Stimulated activated CD8-positive, alpha-beta memory T cell treated with anti-CD3 and anti-CD28 coated beads, Interleukin-12 subunit alpha, Interleukin-12 subunit beta, amount 100 ng/mL, for 4 hours (primary cell): ENCODE measurements at places on chromosomes 1 and 21.

GRCh38 chr1:202135221-202135721, 9.3 kb downstream of the ARL8A start:
- no peak for DNase-seq

DNA sequence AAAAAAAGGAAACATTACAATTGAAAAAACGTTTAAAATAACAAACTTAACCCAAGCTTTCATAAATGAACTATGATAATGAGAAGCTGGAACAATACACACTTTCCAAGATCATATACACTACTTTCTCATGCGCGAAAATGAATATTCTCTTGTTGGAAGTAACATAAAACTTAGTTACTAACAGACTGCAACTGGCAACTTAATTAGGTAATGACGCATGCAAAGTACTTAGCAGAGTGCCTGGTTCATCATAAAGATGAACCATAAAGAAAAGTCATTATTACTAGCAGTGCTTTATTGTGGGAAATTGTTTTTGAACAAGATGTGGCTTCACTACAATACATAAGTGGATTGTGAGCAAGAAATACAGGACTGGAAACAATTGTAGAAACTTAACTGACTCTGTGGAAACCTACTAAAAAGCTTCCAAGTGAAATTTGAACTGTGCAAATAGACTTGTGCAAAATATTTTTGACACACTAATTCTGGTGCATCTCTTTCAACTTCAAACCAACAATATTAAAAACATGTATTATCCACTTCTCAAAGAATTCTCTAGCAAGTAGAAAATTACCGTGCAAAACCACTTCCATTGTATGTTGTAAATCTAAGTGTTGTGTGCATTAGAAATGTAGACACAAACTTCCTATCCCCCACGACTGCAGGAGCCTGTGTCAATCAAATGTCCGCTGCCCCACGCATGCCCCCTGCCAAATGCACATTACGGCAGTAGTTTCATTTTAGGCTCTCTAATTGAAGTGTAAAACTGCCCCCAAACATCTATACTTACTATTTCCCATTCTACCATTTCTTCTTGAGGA, 2.0 kb downstream of the ARHGAP29 start:
- no peak for DNase-seq

GRCh38 chr1:202122639-202123335, at the start of gene GPR37L1:
Gene GPR37L1, plus strand, starts transcription at chr1:202122917. Its CDS starts 47 bp downstream, at chr1:202122964.
- no peak for DNase-seq

DNA sequence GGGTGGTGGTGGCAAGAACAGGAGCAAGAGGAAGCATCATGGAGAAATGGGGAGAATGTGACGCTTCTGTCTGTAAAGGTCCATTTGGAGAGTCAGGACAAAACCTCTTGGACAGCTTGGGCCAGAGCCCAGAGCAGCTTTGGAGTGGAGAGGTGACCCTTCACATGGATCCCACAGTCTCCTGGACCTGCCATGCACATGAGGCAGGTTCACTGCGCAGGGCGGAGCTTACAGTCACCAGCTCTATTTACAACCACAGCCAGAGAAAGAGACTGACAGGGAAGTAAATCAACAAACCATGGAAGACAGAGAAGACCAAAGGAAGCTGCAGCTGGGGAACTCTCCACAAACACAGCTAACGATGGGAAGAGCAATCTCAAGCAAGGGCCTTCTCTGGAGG, 828 bp upstream of the RGS8 start:
- DNase-seq = no peak

GRCh38 chr1:204583909-204584632, 67.9 kb downstream of the MDM4 start:
- DNase-seq = no peak

GRCh38 chr1:163115887-163116286, 46.7 kb downstream of the RGS4 start:
- DNase-seq = no peak

GRCh38 chr1:54623216-54624007, at the start of gene FAM151A:
Gene FAM151A, minus strand, starts transcription at chr1:54623525. Its CDS starts 130 bp downstream, at chr1:54623395.
- DNase-seq = no peak

DNA sequence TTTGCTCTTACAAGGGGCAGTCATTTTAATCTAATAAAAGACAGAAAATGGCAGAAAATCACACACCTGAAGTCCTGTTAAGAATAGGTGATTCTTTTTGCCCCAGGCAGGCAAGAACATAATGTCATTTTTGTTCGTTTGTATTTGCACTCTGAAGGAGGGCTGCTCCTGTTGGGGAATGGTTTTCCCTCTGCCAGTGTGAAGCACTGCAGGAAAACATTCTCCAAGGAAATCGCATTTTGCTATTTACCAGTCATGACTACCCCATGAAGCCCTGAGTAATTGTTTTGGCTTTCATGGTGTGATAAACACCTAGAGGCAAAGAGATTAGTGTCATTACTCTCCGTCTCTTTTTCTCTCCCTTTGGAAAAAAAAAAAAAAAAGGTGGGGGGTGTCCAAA, 345.5 kb downstream of the NTNG1 start:
- no peak for DNase-seq

DNA sequence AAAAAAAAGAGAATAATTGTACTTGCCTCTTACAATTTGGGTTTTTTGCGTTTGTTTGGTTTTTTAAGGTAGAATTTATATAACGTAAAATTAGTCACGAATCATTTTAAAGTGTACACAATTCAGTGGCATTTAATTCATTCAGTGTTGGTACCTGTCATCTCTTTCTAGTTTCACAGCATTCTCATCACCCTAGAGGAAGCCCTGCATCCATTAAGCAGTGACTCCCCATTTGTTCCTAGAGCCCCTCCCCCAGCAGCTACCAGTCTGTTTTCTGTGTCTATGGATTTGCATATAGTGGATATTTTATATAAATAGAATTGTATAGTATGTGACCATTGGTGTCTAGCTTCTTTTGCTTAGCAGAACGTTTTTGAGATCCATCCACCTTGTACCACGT, 233.2 kb upstream of the FMN2 start:
- DNase-seq = no peak

DNA sequence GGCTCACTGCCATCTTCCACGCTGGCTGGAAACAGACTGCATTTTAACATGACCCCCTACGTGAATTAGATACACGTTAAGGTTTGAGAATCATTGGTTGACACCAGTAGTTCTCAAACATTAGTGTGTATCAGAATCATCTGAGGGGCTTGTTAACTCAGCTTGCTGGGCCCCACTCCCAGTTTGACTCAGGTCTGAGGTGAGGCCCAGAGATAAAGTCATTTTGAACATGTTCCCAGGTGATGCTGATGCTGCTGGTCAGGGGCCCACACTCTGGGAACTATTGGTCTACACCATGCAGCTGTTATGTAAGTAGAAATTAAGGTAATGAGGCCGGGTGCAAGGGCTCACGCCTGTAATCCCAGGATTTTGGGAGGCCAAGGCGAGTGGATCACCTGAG, 1.3 kb downstream of the LSM10 start:
- no peak for DNase-seq

DNA sequence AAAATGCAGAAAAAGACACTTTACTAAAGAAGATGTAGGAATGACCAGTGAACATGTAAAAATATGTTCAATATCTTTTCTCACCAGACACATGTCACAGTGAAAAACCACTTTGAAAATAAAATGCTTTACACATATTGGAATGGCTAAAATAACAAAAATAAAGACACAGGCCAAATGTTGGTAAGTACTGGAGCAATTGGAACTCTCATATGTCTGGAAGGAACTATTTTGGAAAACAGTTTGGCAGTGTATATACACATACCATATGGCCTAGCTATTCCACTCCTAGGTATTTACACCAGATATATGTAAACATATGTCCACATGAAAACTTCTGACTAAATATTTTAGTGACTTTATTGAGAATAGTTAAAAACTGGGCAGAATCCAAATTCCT, 927.2 kb downstream of the BRINP3 start:
- no peak for DNase-seq

DNA sequence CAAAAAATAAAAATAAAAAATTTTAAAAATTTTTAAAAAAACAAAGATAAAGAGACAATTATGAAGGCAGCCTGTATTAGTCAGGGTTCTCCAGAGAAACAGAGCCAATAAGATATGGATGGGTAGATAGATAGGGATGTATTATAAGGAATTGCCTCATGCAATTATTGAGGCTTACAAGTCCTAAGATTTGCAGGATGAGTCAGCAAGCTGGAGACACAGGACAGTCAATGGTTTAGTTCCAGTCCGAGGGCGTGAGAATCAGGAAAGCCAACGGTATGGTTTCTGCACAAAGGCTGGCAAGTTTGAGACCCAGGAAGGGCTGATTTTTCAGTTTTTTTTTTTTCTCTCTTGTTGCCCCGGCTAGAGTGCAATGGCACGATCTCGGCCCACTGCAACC, 24.1 kb upstream of the EIF4G3 start:
- DNase-seq = no peak

DNA sequence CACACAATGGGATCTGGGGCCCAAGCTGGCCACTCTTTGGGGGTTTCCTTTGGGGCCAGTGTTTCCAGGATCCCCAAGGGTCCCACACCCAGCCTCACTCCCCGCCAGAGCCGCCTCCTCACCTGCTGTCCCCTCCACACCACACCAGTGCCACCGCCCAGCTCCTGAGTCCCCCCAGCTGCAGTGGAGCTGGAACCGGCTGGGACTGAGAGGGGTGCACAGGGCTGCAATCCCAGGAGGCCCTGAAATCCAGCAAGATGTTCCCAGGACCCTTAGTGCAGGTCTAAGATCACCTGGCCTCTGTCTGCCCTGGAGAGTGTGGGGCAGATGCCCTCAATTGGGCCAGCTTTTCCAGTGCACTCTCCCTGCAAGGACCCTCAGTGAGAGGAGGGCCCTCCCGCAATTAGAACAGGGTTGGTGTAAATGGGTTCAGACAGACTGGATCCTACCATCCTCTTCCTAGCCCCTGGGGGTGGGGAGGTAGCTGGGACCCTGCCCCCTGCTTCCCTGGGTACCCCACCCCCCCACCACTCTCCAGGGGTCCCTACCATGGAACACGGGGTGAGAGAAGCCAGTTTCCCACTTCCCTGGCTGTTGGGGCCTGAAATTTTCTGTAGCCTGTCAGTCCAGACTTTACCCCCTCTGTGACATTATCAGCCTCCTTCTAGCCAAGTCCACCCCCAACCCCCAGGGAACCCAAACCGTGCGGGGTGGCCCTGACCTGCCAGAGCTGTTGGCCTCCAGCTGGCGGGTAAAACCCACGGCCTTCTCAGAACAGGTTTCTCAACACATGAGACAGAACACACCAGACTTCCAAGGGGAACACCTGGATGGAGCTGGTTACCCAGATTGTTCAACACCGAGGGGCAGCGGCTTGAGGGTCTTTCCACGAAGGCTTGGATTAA, 7.0 kb downstream of the KRTAP10-12 start:
- DNase-seq = no peak

GRCh38 chr21:38303300-38303699, 46.5 kb downstream of the KCNJ15 start:
- DNase-seq = no peak

DNA sequence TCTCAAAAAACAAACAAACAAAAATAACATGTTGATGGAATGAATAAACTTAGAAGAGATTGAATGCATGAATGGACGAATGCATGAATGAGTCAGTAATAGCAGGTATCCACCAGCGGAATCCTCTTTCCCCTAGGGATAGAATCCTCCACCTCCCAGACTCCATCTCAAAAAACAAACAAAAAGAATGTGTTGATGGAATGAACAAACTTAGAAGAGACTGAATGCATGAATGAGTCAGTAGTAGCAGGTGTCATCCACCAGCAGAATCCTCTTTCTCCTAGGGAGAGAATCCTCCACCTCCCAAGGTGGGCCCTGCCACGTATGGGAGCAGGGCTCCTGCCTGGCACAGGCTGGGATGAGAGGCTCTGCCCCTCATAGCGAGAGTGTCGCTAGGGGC, 26.8 kb upstream of the RNF19B start:
- DNase-seq = no peak

DNA sequence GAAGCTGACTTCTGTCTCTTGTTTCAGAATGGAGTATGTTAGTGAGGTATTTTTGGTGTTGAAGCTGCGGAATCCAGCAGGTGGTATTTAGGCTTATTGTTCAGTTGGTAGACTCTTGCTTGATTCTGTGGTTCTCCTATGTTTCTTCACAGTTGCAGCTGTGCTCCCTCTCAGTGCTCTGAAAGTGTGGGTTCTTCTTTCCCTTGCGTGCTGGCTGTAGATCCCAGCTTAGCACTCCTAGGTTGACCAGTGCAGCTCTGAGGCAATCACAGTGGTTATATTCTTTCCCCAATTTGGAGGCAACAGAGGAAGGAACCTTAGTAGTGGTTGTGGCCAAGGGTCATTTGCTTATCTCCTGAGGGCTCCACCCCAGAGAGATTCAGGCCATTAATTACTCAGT, 269.2 kb upstream of the NRIP1 start:
- DNase-seq = no peak

DNA sequence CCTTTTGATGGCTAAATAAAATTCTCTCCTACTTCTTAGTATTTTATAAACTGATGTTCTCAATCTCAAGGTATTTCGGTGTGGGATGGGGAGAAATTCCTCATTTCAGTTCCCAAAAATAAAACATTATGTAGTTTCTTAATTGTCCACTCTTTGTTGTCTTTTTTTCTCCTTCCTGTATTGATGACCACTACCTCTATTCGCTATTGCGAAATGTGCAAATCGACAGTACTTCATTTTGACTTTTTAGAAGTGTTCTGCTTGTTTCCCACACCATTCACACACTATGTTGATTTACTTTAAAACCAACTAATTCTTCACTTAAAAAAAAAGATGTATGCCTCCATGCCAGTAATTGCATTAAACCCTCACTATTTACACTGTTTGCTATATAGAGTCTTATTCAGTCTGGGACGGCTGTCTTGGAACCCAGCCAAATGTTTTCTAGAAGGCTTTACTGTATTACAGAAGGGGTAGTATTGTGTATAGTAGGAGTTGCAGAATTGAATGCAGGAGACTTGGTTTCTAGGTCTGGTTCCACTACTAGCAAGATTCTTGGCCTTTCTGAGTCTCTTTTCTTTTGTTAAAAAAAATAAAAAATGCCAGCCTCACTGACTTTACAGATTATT, 5.6 kb downstream of the RNF2 start:
- no peak for DNase-seq

DNA sequence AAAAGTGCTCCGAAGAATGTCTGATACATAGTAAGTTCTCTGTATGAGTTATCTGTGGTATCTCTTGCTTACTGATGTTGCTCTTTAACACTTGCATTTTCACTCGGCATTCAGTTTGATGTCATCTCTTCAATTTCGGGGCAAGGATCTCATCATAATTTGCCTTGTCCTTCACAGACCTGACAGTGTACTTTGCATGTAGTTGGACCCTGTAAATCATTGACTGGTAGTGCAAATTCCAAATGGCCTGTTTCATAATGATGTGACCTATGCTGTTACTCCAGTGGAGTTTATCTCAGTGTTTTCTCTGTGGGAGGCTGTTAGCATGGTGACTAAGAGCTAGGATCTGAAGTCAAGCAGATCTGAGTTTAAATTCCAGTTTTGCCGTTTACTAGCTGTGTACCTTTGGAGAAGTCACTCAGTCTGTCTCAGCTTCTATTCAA, 34.2 kb upstream of the ABCD3 start:
- no peak for DNase-seq

DNA sequence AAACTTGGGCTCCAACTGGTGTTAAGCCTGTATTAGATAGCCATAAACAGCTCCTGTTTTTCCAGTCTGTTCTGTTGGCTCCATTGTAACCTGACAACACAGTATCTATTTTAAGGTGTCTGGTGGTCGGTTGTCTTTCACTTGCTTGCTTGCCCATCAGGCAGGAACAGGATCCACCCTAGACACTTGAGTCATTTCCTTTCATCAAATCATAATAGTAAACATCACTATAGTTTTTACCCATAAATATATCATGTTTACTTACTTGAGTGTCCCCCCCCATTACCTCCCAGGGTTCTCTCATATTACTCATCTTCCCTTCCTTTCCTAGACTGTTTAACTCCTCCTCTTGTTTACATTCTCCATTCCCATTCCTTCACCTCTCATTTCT, 2.9 kb downstream of the DDI2 start:
- DNase-seq = no peak

- no peak for DNase-seq
These were observed 27.2 kb upstream of the ENO1 start for GRCh38 chr1:8905582-8906191.
